ENCODE measurements at places on chromosomes 1 and 21.

- DNase-seq = peak; percentile 52
Measured at GRCh38 chr1:6083801-6084446, 38.2 kb downstream of the KCNAB2 start.

GRCh38 chr1:106785176-106785575 lies 271.3 kb upstream of the PRMT6 start:
- no peak for DNase-seq

DNA sequence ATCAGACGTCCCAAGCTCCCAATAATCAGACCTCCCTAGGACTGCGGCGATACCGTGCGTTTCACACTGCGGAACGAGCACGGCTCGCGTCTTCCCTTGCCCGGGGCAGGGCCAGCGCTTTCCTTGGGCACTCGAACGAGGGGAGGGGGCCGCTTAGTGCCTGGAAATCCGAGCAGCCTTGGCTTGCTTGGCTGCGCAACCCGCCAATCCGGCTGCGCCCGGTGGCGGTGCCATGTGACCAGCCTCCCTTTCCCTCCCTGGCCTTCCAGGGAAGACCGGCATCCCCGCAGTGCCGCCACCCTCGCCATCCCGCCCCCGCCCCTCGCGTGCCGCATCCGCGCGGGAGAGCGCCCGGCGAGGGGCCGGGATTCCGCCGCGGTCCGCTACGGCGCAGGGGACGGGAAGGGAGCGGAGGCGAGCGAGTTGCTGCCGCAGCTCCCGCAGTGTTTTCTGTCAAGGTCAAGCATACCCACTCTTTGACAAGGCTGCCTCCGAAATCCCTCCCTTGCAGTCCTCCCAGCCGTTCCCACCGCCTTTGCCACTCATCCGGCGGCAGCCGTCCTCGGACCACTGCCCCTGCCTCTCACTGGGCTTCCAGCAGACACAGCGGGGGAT lies 8.3 kb upstream of the RNF19B start:
- peak; percentile 82 for DNase-seq

GRCh38 chr1:9234223-9235095 lies at the start of gene H6PD:
Gene H6PD, plus strand, starts transcription at chr1:9234774. Its CDS starts 10,161 bp downstream, at chr1:9244935.
- peak; percentile 72 for DNase-seq

DNA sequence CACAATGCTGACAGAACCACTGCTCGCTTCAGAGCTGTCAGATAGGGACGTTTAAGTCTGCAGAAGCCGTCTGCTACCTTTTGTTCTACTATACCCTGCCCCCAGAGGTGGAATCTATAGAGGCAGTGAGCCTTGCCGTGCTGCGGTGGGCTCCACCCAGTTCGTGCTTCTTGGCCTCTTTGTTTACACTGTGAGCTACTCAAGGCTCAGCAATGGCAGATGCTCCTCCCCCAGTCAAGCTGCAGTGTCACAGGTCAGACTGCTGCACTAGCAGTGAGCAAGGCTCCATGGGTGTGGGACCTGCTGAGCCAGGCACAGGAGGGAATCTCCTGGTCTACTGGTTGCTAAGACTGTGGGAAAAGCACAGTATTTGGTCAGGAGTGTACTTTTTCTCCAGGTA lies 47.1 kb downstream of the LEPR start:
- peak; percentile 65 for DNase-seq

DNA sequence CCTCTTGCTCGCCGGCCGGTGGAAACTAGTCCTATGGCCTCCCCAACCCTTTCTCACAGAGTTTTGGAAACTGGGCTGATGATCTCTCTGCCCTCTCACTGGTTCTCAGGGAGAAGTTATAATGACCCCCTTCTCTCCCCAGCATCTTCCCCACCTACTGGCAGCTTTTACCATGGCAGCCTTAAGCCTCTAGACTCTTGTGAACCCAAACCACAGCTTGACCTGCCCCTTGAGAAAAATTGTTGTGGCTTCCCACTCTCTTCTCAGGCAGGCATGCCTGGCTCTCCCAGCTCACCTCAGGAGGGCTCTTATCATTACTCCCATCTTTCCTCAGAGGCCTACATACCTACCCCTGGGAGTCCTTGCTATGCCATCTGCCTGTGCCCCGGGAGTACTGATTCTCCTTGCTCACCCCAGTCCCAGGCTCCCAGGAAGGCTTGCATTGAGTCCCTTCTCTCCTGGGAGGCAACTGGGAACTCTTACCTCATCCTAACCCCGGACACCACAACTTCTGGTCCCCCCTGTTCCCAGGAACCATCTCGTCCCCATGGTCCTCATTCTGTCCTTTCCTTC lies 1.6 kb downstream of the NSUN4 start:
- no peak for DNase-seq

GRCh38 chr21:18060402-18060801 lies 184.2 kb upstream of the CHODL start:
- no peak for DNase-seq

GRCh38 chr1:14884614-14885175 lies 268.9 kb upstream of the TMEM51 start:
- no peak for DNase-seq

- no peak for DNase-seq
Measured at GRCh38 chr1:228646717-228647522, 88.4 kb upstream of the RHOU start.

- DNase-seq = no peak
Measured at GRCh38 chr1:100719490-100719889, at the start of gene VCAM1. Gene VCAM1, plus strand, starts transcription at chr1:100719742. Its CDS starts 119 bp downstream, at chr1:100719861.
